ENCODE measurements at places on chromosomes 7 and 10.

DNA sequence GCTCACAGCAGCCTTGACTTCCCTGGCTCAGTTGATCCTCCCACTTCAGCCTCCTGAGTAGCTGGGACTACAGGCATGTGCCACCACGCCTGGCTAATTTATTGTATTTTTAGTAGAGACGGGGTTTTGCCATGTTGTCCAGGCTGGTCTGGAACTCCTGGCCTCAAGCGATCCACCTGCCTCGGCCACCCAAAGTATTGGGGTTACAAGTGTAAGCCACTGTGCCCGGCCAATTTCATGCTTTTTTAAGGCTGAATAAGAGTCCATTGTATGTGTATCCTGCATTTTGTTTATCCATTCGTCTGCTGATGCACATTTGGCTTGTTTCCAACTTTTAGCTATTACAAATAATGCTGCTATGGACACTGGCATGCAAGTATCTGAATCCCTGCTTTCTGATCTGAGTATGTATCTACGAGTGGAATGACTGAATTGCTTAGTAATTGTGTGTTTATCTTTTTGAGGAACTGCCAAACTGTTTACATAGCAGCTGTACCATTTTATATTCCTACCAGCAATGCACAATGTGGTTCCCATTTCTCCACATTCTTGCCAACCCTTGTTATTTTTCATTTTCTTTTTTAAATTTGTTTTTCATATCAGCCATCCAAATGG, 37.3 kb upstream of the TPST1 start:
- no peak for DNase-seq

DNA sequence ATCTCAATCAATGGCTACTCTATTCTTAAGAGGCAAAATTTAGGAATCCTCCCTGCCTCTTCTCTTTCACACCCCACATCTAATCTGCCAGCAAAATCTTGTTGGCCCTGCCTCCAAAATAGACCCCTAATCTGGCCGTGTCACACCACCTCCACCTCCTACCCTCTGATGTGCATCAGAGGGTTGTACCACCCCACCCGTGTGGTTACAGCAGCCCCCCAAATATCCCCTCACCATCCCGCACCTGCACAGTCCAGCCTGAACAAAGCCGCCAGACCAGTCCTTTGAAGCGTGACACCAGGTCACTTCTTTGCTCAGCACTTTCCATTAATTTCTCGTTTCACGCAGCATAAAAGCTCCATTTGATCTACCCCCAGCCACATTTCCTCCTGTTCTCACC, 776 bp upstream of the XPNPEP1 start:
- no peak for DNase-seq

DNA sequence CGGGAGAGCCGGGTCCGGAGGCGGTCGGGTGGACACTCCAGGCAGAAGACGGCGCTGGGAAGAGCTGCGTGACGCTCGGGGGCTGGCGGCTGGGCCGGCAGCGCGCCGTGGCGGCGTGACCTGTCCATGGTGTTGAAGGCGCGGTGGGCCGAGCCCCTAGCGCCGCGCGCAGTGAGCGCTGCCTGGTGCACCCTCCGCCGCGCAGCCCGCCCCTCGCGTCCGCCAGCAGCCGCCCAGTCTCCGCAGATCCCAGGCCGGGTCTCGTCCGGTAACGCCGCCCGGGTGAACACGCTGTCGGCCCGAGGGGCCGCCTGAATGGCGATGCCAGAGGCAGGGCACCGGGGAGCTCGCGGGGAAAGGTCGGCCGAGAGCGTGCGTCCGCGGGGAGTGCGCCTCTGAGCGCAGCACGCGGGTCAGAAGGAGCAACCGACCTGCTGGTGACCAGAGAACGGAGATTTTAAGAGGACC, 657 bp upstream of the TMEM178B start:
- DNase-seq: peak; percentile 78

GRCh38 chr10:47121336-47121735, 178.7 kb upstream of the GDF10 start:
- no peak for DNase-seq

GRCh38 chr7:15494711-15495110, 67.1 kb downstream of the AGMO start:
- DNase-seq: no peak

DNA sequence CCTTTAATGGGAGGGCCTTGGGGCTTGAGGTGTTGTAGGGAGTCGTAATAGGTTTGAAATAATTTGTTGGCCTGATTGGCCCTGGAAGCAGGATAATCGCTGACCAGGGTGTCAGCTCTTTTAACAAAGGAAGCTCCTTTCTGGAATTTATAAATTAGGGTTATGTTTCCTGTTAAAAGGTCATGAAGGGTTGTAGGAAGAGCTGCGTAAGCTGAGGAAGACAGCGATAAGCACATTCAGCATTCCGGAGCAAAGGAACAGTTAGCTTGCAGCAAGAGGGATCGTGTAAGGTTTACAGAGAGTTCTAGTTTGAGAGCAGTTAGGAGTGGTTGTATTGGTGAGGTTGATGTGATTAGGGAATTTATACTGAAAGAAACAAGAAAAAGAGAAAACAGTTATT, 21.3 kb downstream of the CPA4 start:
- no peak for DNase-seq

DNA sequence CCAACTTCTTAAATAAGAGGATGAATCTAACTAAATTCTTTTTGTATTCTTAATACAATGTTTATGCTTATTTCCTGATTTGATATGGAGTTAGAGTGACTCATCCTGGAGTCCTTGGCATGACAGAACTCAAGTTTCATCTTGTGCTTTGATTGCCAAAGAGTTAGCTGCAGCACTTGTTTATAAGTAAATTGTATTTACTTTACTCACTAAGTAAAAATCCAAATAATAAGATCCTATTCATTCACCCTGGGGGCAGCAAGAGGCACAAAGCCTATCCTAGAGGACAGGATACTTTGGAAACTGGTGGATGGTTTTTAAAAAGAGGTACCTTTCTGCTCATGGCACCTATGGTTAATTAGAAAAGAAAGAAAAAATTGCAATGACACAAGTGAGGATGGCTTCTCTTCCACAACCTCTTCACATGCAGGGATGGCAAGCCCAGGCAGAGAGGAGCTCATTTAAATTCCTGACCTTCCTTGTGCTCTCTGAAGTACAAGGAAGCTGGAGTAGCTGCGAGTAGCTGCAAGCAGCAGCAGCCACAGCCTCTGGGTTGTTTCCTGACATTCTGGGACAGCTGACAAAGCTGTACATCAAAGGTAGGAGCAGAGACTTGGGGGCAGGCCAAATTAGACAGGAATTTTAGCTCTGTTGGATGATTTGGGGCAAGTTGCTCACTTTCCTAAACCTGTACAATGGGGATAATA, 28.5 kb upstream of the CROT start:
- DNase-seq: no peak

GRCh38 chr7:44380831-44381493, 55.6 kb upstream of the CAMK2B start:
- DNase-seq: no peak

DNA sequence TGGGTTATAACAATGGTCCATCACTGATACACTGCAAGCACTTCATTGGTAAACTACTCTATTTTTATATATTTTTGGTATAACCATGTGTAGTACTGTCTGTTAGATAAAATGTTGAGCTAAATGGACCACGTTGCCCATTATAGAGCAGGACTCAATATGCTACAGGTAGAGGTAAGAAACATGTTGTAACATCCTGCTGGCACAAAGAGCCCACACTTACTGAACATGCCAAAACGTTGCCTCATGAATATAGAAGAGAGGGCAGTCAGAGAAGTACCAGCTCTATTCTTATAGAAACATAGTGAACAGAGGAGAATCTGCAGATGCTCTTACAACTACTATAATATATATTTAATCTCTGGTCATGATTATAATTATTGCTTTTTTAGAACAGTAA, 18.4 kb upstream of the MET start:
- DNase-seq: no peak

DNA sequence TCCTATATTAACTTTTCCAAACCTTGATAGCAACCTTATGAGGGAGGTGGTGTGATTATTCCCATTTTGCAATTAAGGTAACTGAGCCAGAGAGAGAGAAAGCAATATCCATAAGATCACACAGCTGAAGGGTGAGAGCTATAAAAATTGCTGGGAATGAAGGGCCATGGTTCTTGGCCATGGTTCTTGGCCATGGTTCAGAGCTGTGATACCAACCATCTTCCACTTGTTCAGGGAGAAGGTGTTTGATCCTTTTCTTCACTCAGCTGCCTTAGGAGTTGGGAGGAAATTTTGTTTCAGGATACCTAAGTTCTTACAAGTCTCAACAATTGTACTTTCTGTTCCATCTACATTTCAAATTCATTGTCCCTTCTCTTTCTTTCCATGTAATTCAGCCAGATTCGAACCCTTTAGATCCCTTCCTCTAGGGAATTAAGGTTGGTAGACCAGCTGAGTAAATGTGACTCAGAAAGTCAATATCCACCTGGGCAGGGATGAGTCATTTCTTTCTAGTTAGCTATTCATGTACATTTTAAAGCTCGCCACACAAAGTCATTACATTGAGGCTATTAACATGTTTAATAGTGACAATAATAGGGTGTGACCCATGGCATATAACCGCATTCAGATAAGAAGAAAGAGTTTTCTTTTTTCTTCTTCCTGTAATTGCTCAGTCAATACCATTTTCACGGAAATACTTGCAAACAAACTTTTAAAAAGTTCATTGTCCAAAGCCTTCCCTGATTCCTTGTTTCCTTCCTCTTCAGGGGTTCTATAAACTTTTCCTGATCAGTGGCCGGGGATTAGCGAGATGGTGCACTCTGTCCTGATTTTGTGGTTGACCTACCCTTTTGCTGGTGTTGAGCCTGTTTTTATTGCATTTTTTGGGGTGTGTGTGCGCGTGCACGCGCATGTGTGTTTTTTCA, 143.4 kb downstream of the TCF7L2 start:
- DNase-seq: no peak

DNA sequence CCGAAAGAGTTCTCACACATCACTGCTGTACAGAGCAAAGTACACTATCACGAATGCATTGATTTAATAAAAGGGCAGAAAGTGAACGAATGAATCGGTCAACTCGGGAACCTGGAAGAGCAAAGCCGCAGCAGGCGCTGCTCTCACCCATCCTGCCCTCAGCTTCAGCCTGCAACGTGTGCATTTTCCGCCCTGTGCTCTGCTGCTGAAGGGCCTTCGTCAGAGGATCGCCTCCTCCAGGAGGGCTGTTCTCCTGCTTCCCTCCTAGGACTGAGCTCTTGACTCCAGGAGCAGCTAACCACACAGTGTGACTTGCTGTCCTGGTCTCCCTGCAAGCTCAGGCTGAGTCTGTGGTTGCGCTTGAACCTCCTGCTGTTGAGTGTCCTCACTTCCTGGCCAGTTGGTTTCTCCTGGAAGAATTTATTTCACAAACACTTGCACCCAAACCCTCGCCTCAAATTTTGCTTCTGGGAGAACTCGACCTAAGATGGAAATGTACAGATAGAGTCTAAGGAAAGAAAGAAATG, 473.0 kb upstream of the KLF6 start:
- no peak for DNase-seq

DNA sequence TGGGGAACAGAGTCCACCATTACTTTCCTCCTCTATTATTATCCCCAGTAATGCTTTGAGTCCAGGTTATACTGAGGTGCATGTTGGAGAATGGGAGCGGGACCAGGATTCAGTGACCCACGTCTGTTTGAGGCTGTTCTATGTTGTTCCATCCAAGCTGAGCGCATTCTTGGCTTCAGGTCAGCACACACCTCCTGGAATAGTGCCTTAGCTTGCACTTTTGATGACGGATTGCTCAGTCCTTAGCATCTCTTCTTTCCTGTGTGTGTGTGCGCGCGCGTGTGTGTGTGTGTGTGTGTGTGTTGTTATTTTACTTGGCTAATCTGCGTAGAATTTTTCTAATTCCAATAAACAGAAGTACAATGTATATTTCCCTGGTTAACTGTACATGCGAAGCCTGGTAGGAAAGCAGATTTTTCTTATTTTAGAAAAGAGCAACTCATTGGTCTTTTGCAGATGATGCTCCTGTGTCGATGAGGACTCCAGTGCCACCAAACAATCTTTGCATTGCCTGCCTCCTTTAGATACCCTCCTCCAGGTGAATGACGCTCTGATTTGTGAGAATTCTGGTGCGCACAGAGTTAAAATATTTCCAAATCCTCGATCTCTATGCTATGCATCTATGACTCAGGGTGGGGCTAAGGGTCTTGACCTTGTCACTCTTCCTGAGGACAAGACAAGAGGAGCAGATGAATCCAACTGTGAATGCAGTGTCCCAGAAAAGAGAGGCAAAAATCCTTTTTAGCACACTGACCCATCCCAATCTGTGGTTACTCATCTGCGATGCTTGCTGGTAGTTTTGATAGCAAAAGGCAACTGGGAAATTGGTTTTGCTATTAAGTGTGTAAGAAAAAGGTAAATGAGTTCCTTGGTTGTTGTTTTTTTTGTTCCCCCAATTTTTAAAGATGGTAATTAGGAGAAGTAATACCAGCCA, 13.3 kb upstream of the CELF2 start:
- no peak for DNase-seq

DNA sequence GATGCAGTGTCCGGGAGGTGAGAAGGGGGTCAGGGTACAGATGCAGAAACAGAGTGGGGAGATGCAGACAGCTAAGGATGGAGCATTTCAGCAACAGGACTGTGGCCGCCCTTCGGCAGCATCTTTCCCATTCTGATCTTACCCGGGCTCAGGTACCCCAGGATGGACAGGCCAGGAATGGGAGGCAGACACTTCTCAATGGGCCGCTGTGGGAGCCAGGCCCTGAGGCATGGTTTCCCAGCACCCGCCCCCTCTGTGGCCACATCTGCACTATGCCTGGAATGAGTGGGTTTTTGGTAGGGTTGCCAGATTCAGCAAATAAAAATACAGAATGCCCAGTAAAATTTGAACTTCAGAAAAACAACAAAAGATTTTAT, 105.2 kb upstream of the CTBP2 start:
- no peak for DNase-seq

GRCh38 chr7:26406433-26406832, 114.8 kb downstream of the SNX10 start:
- no peak for DNase-seq

DNA sequence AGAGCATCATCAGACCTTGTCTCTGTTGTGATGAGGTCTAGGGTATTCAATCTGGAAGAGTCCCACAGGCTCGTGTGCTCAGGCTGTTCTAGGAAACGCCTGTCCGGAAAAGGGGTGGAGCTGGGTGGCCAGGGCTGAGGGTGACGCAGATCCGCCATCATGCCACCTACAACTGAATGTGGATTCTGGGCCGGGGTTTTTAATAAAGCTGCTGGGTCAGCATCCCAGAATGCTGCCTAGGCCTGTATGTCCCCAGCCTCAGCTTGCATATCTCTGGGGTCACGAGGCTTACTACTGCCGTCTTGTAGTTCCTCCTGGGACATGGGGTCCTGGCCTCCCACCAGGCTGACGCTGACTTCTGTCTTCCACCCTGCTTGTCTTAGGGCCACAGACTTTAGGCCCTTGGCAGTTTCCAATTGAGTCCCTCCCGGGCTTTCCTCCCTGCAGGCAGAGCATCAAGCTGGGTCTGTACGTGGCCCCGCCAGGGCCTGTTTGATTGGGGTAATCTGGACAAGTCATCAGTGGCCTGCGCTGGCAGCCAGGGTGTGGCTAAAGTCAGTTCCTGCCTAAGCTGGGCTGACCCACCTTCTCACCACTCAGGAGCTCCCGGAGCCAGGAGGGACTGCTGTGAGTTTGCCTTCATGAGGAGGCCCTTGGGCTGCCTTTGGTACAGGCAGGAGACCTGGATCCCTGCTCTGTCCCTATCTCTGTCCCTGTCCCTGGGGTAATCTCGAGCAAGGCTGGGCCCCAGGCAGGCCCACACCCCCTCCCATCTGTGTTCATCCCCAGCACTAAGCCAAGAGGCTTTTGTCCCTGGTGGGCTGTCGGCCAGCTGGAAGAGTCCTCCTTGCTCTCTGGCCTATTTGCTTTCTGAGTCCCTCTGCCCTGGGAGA, 79.9 kb downstream of the ZMIZ1 start:
- DNase-seq: no peak

GRCh38 chr7:155992538-155992937, 180.3 kb upstream of the SHH start:
- no peak for DNase-seq

Data from GM23338 (cell line).